ENCODE measurements at places on chromosomes 7 and 10.

- DNase-seq = no peak
Observed at GRCh38 chr7:50660040-50660829, 95.0 kb upstream of the DDC start.

GRCh38 chr10:82668221-82668895 is 793.4 kb downstream of the NRG3 start:
- DNase-seq = no peak

DNA sequence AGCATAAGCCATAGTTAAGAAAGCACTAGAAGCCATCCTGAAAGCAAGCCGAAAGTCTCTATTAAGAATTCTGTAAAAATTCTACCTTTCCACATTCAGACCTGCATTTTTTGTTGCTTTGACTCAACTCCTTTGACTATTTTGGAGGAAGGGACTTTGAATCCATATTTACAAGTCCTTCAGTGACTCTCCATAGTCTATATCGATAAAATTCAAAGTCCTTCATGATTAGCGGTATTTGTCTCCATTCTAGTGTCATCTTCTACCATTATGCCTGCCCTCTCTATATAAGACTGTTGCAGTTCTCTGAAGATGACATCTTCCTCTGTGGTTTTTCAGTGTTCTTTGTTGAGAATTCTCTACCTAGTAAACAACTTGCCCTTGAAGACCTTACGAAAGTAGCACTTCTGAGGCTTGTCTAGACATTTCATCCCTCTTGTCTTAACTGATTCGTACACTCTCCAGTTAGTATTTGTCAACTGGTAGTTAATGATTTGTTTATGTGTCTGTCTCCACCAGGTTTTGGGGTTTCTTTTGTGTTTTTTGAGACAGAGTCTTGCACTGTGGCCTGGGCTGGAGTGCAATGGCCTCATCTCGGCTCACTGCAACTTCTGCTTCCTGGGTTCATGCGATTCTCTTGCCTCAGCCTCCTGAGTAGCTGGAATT is 1.7 kb downstream of the CCSER2 start:
- no peak for DNase-seq

DNA sequence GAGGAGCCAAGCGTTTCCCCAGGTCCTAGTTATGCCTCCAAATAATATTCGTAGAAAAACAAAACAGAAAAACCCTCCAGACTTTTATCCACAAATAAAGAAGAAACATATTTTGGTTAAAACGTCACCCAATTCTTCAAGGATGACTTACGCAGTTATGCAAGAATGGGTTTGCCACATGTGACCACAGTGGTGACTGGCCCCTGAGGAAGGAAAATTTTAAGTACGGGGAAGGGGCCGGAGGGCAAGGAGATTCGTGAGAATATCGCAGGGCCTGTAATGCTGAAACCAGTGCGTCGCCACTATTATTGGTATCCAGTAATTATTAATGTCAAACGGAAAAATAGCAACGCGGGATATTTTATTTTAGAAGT is 537 bp upstream of the MRPS24 start:
- DNase-seq = no peak

DNA sequence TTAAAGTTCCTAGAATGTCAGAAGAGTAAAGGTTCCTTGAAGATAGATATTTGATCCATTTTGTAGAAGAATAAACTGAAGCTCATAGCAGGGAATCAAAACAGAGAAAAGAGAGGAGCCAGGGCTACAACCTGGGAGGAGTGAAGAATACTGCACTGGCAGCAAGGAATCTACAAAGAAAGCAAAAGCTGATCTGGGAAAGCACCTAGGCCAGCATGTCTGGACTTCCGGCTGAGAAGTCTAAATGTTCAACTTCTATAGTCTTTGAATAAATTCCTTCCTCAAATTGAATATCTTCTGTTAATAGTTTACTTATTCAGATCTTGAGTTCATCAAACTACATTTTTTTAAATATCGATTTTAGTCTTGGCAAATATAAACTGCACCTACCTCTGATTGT is 78.2 kb downstream of the VPS41 start:
- DNase-seq = no peak

GRCh38 chr7:127807340-127807739 is 155.3 kb downstream of the SND1 start:
- DNase-seq = no peak

- DNase-seq = no peak
Observed at GRCh38 chr10:109821672-109822071, 101.6 kb downstream of the XPNPEP1 start.

- no peak for DNase-seq
Observed at GRCh38 chr7:141268614-141269013, 194.8 kb downstream of the TMEM178B start.

DNA sequence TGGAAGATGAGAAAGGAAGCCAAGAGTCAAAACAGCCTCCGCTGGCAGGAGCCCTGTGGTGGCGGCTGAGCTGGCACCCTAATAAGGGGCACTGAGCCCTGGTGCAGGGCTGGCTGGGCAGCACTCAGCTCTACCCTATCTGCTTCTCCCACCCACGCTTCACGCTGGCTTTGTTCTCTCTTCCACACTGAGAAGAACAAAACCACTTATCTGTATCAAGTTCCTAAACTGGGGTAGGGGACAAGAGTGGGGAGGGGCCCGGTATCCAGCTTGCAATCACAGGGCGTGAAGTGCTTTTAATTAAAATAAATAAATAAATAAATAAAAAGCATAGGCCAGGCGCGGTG is 52.1 kb downstream of the FAM53B start:
- DNase-seq = no peak

- no peak for DNase-seq
Observed at GRCh38 chr10:50550291-50550839, 73.4 kb downstream of the SGMS1 start.

DNA sequence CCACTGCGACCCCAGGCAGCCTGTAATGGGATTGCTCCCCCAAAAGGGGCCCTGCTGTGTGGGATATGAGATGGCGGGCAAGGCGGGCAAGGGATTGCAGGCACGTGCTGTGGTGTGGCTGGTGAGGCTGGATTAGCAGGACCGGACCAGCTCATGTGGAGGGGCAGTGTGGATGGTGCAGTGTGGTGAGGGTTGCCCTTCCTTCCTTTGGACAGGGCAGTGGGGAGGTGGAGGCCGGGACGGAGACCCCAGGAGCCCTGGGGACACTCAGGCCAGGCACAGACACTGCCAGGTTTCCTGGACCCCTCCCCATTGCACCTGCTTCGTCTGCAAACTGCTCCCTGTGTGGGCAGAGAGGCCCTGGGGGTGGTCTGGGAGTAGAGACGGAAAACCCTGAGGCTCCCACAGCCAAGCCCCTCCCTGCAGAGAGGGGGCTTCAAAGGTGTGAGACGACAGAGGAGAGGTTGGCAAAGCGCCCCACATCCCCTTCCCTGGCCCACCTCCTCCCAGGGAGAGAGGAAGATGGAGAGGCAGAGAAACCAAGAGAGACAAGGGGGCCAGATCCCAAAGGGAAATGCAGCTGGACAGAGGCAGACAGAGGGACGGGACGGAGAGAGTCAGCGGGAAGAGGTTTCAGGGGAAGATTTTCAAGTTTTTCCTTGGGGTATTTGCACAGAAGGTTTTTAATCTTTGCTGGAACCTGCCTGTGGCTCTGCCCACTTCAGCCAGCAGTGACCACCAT is 89.2 kb downstream of the MICALL2 start:
- no peak for DNase-seq

GRCh38 chr10:111221682-111222480 is 145.1 kb downstream of the ADRA2A start:
- DNase-seq = no peak

Measured in NCI-H1105 (cell line).